RWPE2 (cell line): ENCODE measurements at places on chromosomes 1 and 21.

DNA sequence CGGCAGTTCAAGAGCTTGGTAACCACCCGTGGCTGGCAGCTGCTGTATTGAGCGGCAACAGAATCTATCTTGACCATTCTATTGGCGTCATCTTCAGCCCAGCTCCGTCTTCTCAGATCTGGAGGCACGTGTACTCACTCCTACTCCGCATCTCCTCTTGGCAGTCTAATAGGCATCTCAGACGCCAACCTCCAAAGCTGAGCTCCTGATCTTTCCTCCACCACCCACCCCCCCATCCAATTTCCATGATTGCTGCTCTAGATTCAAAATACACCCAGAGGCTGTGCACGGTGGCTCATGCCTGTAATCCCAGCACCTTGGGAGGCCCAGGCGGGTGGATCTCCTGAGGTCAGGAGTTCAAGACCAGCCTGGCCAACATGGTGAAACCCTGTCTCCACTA, 84.6 kb upstream of the CASZ1 start:
- no peak for DNase-seq

GRCh38 chr1:225435957-225436392, 8.1 kb upstream of the LBR start:
- no peak for DNase-seq

- no peak for DNase-seq
These were observed 100.9 kb downstream of the DDX20 start for GRCh38 chr1:111856411-111857185.

- no peak for DNase-seq
These were observed 21.8 kb downstream of the VTCN1 start for GRCh38 chr1:117188816-117189437.

- DNase-seq = no peak
These were observed 1.5 kb upstream of the COL16A1 start for GRCh38 chr1:31705080-31705866.

GRCh38 chr1:202709276-202710041, 795 bp downstream of the SYT2 start:
- DNase-seq = peak; percentile 40

DNA sequence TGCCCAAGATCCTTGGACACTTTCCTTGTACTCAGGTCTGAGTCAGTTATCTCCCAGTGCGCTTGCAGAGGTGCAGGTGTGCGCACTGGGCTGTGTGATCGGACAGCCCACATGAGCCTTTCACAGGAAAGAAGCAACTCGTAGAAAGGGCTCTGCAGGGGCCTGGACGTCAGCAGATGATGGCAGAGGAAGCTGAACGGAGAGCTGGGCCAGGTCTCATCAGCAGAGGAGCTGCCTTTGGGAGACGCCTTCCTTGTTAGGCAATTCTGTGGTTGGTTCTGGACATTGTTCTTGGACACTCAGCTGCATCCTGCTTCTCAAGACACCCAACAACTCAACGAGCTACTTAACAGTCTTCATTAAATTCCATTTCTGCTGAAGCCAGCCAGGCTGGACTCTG, 7.5 kb upstream of the PROK1 start:
- DNase-seq = no peak

DNA sequence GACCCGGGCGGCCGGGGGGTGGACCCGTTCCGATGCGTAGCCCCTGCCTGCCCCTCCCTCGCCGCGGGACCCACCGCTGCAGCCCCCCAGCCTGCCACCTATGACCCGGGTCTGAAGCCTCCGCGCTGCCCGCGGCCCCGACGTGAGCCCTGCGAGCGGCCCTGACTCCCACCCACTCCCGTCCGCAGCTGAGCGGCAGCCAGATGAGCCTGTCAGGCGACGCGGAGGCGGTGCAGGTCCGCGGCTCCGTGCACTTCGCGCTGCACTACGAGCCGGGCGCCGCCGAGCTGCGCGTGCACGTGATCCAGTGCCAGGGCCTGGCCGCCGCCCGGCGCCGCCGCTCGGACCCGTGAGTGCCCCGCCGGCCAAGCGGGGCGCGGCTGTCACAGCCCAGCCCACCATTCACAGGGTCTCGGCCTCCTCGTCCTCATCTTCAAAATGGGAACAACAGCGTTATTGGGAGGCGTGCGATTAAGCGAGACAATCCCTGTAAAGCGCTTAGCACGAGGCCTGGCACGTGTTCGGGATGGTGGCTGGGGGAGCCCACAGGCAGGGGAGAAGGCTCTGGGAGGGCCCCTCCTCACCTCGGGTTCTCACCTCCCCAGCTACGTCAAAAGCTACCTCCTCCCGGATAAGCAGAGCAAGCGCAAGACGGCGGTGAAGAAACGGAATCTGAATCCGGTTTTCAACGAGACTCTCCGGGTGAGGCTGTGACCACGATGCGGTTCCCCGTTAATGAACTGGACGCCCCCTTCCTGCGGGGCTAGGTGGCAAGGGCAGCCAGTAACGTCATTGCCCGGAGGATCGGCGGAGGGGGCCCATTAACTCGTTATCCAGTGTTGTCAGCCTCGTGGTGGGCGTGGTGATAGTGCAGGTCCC, 8.2 kb downstream of the SYTL1 start:
- no peak for DNase-seq

DNA sequence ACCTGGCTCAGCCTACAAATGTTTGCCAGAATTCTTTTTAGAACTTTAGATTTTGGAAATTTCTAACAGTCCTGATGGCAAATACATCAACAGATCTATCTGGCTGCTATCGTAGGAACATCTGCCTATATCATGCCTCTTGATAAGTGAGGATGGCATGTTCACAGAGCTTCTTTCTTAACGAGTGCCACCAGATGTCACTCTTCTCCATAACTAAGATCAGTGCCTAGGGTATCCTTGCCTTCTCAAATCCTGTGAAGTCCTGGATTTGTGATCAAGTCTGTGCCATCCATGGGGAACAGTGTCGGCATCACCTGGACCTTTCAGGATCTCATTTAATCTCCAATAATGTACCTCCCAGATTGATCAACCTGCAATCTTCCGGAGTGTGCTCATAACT, 36.5 kb upstream of the CD5L start:
- DNase-seq = no peak

DNA sequence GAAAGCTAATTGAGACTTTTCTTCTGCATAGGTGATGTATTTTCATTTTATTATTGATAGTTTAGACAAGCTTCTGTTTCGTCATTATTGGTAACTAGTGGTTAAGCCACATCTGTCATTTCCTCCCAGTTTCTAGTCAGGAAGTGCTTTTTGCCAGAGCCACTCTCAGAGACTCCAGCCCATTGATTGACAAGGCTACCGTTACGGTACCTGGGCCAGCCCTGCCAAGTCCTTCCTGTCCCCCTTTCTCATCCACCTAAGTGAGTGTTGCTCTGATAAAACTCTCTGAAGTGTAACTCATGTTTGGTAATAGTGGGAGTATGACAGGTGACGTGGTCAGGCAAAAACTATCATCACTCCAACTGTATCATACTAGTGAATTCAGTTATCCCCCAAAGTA, 29.6 kb upstream of the AGL start:
- DNase-seq = no peak
